ENCODE measurements at places on chromosomes 4 and X.

- DNase-seq: no peak
Measured at GRCh38 chr4:56619816-56620215, 61.3 kb downstream of the HOPX start.

GRCh38 chrX:105821471-105822121, 743 bp upstream of the NRK start:
- DNase-seq: no peak

GRCh38 chr4:145812919-145813318, 125.7 kb downstream of the ZNF827 start:
- no peak for DNase-seq

- DNase-seq: no peak
Measured at GRCh38 chr4:78496021-78496643, 55.4 kb upstream of the ANXA3 start.

DNA sequence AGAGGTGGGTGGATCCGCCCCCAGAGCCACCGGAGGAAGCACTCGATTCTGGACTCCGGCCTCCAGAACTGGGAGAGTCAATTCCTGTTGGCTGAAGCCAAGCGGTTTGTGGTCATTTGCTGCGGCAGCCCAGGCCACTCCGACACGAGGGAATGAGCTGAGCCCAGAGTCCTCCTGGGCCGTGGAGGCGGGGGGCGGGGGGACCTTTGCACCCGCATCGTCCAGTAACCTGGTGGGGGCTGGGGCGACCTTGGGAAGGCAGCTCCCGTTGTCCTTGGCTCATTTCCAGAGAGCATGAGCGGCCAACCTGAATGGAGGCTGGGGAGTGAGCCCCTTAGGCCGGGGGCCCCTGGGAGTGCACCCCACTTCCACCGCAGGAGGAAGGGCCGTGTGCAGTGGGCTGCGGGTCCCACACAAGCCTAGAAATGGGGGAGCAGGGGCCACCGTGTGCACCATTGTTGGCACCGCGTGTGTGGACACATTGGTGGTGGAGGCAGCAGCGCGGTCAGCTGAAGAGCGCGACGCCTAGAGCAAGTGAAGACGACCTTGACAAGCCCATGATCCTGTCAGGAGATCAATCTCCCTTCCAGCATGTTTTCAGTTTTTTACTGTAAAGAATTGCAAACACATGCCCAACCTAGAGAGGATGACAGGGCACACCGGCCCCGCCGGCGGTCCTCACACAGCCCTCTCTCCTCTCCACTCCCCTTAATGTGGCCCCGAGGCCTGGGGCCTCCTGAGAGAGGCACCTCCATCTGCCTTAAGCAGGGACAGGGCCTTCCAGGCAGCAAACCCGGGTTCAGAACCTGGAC, 19.9 kb upstream of the DUSP9 start:
- no peak for DNase-seq

All from C1 segment of cervical spinal cord (tissue), 14 donors.